ENCODE measurements at places on chromosomes 6 and 20. TPM values are rescaled to one million over a fixed set of nuclear protein-coding genes. Genes with fewer than 3 reads are reported as not detected.

DNA sequence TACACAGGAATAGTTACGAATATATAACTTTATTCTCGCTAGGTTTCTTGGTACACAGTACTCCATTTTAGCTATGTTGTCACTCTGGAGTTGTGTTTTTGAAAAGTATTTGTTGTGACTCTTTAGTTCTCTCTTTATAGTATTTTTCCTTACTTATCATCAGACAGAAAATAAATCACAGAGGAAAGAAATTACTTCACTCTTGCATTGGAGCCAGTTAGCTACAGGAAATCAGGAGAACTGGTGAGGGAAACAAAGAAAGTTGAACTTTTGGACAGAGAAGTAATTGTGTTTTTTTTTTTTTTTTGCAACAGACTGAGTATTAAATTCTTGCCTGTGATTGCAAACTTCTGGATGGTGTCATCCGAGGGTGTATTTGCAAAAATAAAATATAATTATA, 33.9 kb downstream of the DSE start:
- no peak for DNase-seq

- peak; percentile 53 for DNase-seq
These were observed 182.7 kb upstream of the CCN2 start for GRCh38 chr6:132133736-132134445.

GRCh38 chr20:35716330-35716729, 17.1 kb downstream of the ROMO1 start:
- no peak for DNase-seq

GRCh38 chr20:37336369-37337207, 9.4 kb upstream of the SRC start:
- DNase-seq: peak; percentile 43

DNA sequence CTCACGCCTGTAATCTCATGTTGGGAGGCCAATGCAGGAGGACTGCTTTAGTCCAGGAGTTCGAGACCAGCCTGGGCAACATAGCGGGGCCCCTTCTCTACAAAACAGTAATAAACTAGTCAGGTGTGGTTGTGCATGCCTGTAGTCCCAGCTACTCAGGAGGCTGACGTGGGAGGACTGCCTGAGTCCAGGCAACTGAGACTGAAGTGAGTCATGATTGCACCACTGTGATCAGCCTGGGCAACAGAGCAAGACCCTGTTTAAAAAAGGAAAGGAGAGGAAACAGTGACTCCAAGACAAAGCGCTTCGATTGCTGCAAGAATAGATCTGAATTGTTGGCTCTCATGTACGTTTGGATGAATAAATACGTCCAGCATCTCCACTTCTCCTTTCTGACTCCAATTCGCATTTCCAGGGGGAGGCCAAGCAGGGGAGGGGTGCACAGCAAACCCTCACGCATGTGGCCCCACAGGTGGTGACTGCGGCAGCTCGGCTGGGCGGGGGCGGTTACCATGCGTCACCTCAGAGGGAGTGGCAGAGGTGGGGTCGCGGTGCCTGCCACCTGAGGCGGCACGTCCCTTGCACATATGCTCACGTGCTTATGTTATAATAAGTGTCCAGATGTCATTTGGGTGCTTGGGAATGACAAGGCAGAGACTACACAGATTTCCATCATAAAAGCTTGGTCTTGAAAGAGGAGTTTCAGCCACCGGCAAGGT, 95.1 kb upstream of the MPC1 start:
- DNase-seq: no peak

DNA sequence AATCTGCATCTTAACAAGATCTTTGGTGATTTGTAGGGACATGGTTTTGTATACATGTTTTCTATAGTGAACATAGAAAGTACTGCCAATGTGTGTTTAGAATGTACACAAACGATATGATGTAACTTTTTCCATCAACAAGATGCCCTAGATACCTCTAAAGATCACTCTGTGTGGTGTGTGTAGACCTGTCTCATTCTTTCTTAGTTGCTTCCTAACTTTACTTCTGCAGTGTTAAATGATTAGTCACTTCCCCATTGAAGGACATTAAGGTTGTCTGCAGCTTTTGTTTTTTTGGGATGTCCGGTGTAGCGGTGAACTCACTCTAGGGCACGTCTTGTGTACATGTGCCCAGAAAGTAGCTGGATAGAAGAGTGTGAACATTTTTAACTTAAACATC, 35.9 kb downstream of the CDYL start:
- DNase-seq: no peak

GRCh38 chr6:106995640-106996039, 21.1 kb upstream of the CD24 start:
- DNase-seq: no peak

GRCh38 chr6:116363759-116364158, 7.0 kb upstream of the DSE start:
- no peak for DNase-seq

DNA sequence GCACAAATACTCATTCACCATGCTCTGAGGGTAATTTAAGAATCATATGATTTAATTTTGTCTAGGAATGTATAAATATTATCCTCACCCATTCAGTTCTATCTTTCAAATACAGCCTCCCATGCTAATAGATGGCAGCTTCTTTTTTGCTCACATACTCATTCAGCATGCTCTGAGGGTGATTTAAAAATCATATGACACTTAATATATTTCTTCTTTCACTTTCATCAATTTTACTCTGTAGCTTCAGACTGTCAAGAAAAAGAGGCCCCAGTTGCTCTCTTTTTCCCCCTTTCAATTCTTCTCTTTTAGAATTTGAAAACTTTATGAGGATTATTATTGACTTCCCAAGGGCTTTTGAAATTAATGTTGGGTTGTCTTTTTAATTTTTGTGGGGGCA, 161.7 kb upstream of the LAMP5 start:
- DNase-seq: no peak

DNA sequence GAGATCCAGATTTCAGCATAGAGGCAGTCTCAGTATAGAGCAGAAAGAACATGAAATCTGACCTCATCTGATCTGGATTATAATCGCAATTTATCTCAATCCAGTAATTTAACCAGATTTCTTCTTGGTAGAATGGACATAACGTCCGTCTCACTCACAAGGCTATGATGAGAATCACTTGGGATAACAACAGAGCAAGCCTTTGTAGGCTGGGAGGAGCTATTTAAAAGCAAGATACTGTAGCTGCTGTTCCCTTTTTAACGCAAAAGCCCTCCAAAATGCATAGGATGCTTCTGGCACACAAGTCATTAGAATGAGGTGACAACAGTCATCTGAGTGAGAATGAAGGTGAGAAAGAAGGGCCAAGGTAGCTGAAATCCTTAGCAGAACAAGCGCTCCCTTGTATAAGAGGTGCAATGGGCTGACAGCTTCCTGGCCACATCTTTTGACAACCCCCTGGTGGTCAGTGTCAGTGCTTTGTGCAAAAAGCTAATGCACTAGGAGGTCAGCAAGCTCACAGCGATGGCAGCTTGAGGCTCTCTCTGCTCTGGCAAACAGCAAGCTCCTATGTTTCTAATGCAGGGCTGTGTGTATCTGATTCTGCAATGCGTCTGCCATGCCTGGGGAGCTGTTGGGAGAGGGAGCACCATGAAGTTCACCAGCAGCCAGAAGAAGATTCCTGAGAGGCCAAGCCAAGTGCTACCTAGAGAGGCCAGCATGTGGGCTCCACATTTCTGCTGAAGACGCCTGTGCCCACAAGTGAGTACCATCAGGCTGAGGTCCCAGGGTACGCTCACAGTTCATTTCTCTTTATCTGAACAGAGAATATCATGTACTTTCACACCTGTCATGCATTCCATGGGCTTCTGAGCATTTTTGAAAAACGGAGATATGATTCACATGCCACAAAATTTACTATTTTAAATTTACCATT, 16.2 kb downstream of the METTL24 start:
- no peak for DNase-seq

DNA sequence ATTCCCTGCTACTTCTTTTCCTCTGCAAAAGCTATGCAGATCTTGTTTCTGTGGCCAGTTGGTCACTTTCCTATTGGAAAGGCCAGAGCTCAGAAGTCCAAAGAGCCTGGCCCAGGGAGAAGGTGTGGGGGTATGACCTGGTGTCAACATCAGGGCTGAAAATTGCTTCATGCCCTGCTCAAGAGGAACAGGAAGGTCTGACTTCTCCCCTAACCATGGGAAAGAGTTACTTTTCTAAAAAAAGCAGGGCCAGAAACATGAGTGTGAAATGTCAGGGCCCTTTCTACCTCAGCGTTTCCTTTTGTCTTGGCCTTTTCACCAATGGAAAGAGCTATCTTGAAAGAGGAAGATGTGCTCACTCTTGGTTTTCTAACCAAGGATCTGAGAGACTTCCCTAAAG, 117.4 kb downstream of the MAFB start:
- no peak for DNase-seq

- no peak for DNase-seq
These were observed 109.8 kb upstream of the TMEM170B start for GRCh38 chr6:11427723-11428245.

The FNDC11 gene
- total RNA-seq: not detected

The KIF25 gene
- total RNA-seq: not detected

The EBF4 gene
- total RNA-seq: not detected

The C4A gene
- 0.26 TPM for total RNA-seq

The BPIFA1 gene
- total RNA-seq: not detected

The KCNK16 gene
- total RNA-seq: not detected

The SNAI1 gene
- total RNA-seq: 0.12 TPM

The PSMB8 gene
- 164 TPM for total RNA-seq

The BCLAF1 gene
- 58.5 TPM for total RNA-seq

The ADGB gene
- not detected for total RNA-seq

The SPATS1 gene
- total RNA-seq: not detected

The KCNG1 gene
- total RNA-seq: 65.9 TPM

The C6orf89 gene
- 32.0 TPM for total RNA-seq

Data from MG63 (cell line).